ENCODE measurements at places on chromosomes 4 and X. TPM values are rescaled to one million over a fixed set of nuclear protein-coding genes. Genes with fewer than 3 reads are reported as not detected.

GRCh38 chr4:83036991-83037665, 2.1 kb downstream of the COPS4 start:
- no peak for DNase-seq

GRCh38 chr4:184000457-184001396, 95.6 kb downstream of the STOX2 start:
- DNase-seq = no peak

DNA sequence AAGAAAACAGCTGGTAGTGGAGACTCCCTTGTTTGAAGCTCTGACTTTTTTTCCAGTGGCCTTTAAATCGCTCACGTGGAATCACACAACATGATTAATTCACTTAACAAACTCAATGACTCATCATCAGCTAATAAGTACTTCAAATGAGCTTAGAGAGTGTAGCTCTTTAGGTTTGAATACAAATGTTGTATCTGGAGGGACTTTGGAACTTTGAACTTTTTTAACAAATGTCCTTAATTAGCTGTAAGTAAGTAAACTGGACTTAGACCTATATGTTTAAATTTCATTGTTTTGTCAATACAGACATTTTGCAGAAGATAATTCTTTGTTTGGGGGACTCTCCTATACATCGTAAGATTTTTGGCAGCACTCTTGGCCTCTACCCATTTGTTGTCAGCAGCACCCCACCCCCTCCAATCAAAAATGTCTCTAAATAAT, 581.1 kb downstream of the SPRY1 start:
- no peak for DNase-seq

DNA sequence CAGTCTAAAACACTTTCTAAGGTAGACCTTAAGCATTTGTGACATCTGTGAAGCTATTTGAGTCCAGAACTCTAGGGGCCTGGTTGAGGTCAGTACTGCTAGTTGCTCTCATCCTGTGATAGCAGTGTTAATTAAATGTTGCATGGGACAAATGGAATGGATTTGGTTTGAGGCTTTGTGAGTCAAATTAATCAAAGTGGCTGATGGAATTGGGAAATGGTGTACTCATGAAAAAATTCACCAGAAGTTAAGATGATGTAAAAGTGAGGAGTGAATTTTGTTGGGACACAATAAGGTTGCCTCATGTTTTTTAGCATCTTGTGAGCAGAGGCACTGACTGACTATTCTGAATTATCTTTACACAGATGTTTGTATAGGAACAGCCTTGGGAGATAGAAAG, 99.2 kb upstream of the ARSJ start:
- DNase-seq = no peak

- DNase-seq = no peak
These were observed 78.3 kb downstream of the CT47B1 start for GRCh38 chrX:120797188-120797851.

- no peak for DNase-seq
These were observed 33.8 kb upstream of the ARMCX2 start for GRCh38 chrX:101693476-101693875.

DNA sequence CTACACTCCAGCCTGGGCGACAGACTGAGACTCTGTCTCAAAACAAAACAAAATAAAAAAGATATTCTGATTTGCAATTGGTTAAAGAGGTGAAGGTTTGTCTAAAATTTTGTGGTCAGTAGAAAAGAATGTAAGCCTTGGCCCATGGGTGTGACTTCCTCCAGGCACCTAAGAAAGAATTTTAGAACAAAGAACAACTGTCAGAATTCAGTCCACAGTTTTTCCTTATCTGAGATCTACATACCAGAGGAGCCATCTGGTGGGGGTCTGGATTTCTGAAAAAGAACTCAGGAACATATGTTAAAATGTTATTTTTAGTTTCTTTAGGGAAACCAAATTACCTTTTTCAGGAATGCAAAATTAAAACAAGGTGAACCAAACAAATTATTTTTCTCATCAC, 434.1 kb downstream of the ANKRD50 start:
- no peak for DNase-seq

DNA sequence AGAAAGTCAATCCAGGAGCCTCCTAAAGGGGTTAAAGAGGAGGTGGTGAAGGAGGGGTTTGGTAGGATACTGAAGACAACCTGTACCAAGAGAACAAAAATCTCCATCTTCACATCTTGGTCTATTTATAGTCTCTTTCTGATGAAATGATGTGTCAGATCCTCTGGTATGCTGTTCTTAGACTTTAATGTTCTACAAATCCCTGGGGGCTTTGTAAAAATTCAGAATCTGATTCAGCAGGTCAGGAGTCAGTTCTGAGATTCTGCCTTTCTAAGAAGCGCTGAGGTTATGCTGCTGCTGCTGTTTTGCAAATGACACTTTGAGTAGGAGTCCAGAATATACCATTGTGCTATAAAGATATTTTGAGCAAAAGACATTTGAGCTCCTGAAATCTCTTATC, 172.9 kb upstream of the GLRA2 start:
- DNase-seq = no peak

GRCh38 chr4:73676861-73677323, 56.7 kb upstream of the RASSF6 start:
- DNase-seq = no peak

GRCh38 chrX:96372313-96373046, 312.2 kb upstream of the DIAPH2 start:
- no peak for DNase-seq

- DNase-seq = no peak
These were observed 351 bp upstream of the SLC30A9 start for GRCh38 chr4:41989994-41990364.

GRCh38 chrX:66632981-66633380, 5.9 kb downstream of the EDA2R start:
- no peak for DNase-seq

GRCh38 chr4:137421796-137422195, 110.5 kb downstream of the PCDH18 start:
- no peak for DNase-seq

DNA sequence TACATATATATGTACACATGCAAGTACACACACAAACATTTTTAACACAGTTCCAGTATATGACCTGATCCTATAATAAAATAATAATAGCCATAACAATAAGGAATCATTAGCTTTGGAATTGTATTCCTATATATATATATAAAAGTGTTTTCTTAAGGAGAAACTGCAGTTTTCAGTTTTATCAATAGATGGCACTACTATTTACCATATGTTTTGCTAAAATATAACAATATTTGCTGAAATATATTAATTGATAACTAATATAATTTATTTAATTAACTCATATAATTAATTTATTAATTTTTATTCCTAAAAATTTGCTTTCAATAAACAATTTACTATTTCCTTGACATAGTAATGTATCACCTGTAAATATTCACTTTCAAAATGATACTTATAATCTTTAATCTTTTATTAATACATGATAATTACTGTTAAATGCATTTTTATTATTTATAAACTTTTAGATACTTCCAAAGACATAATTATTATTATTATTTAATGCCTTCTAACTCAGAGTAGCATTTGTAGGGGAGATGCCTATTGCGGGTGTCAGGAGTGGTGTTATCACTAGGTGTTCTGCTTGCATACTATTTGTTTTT, 599.5 kb downstream of the FSTL5 start:
- no peak for DNase-seq

- no peak for DNase-seq
These were observed 1330.5 kb upstream of the PABPC4L start for GRCh38 chr4:135532132-135532531.

- DNase-seq = no peak
These were observed 37.6 kb downstream of the DCLK2 start for GRCh38 chr4:150115851-150116250.

DNA sequence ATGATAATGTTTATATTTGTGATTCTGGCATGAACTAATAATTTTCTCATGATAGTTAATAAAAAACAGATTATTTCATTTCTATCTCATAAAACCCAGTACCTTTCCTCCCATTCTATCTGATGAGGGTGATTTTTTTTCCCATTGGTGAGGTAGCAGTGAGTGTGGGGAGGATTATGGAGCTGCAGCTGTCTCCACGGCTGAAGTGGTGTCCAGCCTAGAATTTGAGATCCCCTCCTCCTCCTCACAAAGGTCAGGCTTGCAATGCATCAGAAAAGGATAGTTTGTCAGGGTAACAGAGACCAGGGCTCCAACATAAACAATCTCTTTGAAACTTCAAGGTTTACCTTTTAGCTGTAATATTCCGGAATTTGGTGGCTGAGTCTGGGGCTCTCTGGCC, 60.9 kb downstream of the C4orf51 start:
- no peak for DNase-seq

DNA sequence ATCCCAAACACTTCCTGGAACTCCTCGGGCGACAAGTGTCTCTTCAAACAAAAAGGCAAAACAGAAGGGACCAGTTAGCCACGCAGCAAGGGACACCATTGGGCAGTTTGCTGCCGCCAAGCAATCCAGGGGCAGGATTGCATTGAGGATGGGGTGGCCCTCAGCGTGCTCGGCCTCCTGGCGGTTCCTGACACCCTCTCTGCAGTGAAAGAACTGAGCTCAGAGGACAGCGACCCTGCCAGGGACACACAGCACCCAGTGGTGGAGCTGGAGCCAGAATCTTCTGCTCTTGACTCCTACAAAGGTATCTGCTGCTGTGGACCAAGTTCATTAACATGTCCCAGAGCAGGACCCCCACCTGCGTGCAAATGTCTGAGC, 27.4 kb upstream of the AFAP1 start:
- no peak for DNase-seq

DNA sequence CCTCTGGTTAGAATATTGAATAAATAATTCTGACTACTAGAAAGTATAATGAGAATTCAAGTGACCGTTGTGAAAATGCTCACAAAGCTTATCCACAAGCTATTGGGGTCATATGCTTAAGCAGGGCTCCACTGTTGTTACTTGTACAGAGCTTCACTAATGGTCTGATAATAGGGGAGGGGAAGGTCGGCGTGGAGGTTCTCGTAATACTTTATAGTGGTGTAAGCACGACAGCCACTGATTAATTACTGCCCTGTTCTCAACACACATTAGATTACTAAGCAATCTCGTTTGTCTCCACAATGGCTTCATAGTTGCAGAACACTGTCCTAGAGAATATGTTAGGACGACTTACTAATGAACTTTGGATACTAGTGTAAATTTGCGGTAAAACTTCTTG, 11.6 kb downstream of the UNC5C start:
- DNase-seq = no peak

DNA sequence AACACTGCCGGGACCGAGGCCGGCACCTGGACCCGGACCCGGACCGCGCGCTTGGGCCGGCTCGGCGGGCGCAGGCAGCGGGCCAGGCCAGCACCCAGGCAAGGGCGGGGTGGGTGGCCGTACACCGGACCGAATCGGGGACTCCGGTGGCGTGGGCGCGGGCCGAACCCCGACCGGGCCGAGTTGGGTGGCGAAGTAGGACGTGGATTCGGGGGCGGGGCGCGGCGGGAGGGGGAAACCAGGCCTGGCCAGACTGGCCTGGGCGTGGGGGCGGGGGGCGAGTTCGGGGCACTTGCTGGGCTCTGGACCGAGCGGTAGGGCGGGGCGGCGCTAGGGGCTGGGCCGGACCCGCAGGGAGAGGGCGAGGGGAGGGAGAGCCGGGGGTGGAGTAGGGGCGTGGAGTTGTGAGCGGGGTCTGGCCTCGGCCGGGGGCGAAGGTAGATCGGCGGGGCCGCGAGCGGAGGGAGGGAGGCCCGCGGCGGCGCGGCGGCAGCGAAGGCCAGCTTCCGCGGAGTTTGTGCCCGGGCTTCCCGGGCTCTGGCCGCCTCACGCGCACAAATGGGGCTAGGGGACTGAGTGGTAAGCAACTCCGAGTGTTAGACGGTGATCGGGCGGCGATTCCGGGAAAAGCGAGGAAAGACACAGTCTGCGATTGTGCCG, 1.8 kb upstream of the BCORL1 start:
- peak; percentile 81 for DNase-seq

DNA sequence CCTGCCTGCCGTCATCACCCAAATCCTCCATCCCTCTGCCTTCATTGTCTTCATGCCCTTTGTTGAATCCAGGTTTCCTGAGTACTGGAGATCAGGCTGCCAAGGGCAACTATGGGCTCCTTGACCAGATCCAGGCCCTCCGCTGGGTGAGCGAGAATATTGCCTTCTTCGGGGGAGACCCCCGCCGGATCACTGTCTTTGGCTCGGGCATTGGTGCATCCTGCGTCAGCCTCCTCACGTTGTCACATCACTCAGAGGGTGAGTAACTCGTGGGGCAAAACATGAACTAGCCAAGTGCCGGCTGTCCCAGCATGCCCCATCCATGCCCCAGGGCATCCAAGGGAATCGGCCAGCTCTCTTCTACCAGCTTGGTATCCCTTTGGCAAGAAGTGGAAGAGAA, 19.4 kb downstream of the NLGN3 start:
- DNase-seq = no peak

- DNase-seq = no peak
These were observed 56.0 kb upstream of the SORCS2 start for GRCh38 chr4:7136351-7136750.

GRCh38 chr4:38677441-38677840, 13.4 kb downstream of the KLF3 start:
- no peak for DNase-seq

DNA sequence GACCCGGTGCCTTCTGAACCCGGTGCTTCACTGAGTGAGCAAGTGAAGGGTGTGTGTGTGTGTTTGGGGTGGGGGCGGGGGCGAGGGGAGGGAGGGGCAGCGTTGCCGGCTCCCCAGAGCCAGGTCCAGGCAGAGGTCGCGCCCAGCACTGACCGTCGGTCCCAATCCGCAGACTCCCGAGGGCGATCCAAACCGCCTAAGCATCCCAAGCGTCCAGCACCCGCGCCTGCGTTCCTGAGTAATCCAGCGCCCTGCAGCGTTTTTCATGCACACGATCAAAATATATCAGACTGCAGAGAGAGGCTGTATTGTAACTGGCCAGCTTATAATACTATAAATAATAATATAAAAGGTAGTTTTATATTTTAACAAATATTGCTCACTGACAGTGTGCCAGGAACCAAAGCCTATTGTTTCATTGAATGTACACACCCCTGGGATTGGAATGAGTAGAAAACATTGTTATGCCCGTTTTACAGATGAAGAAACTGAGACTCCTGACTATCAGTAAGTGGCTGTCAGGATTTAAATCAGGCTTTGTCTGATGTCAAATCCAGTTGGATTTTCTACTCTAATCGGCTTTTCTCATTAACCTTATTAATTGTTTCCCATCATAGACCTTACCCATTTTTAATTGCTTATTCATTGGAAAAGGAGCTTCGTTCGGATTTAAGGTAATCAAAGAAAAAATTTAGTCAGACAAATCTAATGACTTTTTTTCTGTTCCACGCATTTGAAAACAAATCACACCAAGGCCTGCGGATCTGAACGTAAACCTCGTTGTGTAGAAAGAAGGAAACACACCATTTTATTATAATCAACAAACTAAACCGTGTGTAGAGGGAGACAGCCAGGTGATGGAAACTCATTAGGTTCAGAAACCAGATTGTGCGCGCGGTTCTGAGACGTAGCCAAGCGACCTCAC, 4.0 kb upstream of the NKX3-2 start:
- no peak for DNase-seq

- no peak for DNase-seq
These were observed 109.6 kb downstream of the PACRGL start for GRCh38 chr4:20809812-20810211.

- no peak for DNase-seq
These were observed 181.0 kb upstream of the EOLA2 start for GRCh38 chrX:150119323-150119722.

GRCh38 chr4:75229806-75230570, 284.2 kb downstream of the RCHY1 start:
- no peak for DNase-seq

The MAGEC3 gene
- total RNA-seq = not detected

The TBC1D1 gene
- total RNA-seq = 81.7 TPM

The NAP1L3 gene
- 5.2 TPM for total RNA-seq

The OGT gene
- 77.4 TPM for total RNA-seq

The PPP3CA gene
- 17.0 TPM for total RNA-seq

The GATA1 gene
- not detected for total RNA-seq

The ALAS2 gene
- total RNA-seq = 8.3 TPM

The LRIT3 gene
- total RNA-seq = not detected

The N4BP2 gene
- total RNA-seq = 6.8 TPM

The GNRHR gene
- total RNA-seq = not detected
